Smooth muscle cell of the umbilical artery (primary cell): ENCODE measurements at places on chromosomes 5 and 9. TPM values are rescaled to one million over a fixed set of nuclear protein-coding genes. Genes with fewer than 3 reads are reported as not detected.

Gene RIMOC1
- total RNA-seq = 14.8 and 19.4 TPM in 2 replicates

Gene FREM1
- 0.09 and 0.59 TPM in 2 replicates for total RNA-seq

Gene MARCOL
- not detected in 2 replicates for total RNA-seq

Gene POLK
- 43.9 and 63.1 TPM in 2 replicates for total RNA-seq

Gene PCDHGB4
- total RNA-seq = 25.5 and 27.3 TPM in 2 replicates

Gene NR2F1-AS1
- total RNA-seq = 15.4 and 17.1 TPM in 2 replicates

Gene CCDC187
- total RNA-seq = not detected in 2 replicates

Gene HAND1
- 0.14 and 0.30 TPM in 2 replicates for total RNA-seq

Gene GGTA1
- not detected in 2 replicates for total RNA-seq

Gene CDKN2A
- total RNA-seq = 25.8 and 27.9 TPM in 2 replicates

Gene C9orf153
- 0.30 and 1.1 TPM in 2 replicates for total RNA-seq

Gene PCDHB13
- 0.28 and 0.89 TPM in 2 replicates for total RNA-seq

Gene ISOC1
- 24.1 and 27.0 TPM in 2 replicates for total RNA-seq

Gene BOD1
- 79.4 and 101 TPM in 2 replicates for total RNA-seq

Gene MRPS2
- total RNA-seq = 5.3 and 11.6 TPM in 2 replicates

Gene SLCO6A1
- total RNA-seq = not detected in 2 replicates

Gene CCDC69
- total RNA-seq = 2.0 and 2.7 TPM in 2 replicates

Gene EGFLAM
- 1.3 and 11.3 TPM in 2 replicates for total RNA-seq

Gene SLC2A6
- total RNA-seq = 33.1 and 38.3 TPM in 2 replicates

Gene IL3
- not detected in 2 replicates for total RNA-seq

Gene IFNA2
- not detected in 2 replicates for total RNA-seq

Gene GFI1B
- 0.05 TPM in 1 of 2 replicates, not detected in the other for total RNA-seq

Gene HSPA9
- total RNA-seq = 405 and 424 TPM in 2 replicates

Gene UIMC1
- 30.9 and 36.2 TPM in 2 replicates for total RNA-seq

Gene ADAMTS12
- total RNA-seq = 73.0 and 179 TPM in 2 replicates

Gene RAB3C
- not detected in 2 replicates for total RNA-seq

Gene STK32A
- total RNA-seq = 0.83 and 3.0 TPM in 2 replicates

Gene S100Z
- not detected in 2 replicates for total RNA-seq

Gene PLEKHG4B
- total RNA-seq = 0.28 and 0.30 TPM in 2 replicates

Gene PCDHGA5
- 0.89 and 0.92 TPM in 2 replicates for total RNA-seq

Gene WNT8A
- total RNA-seq = not detected in 2 replicates

Gene BAAT
- total RNA-seq = 0.23 TPM in 1 of 2 replicates, not detected in the other

Gene ASB6
- 13.1 and 19.0 TPM in 2 replicates for total RNA-seq

Gene ANXA1
- 678 and 1,252 TPM in 2 replicates for total RNA-seq

Gene PCDHGA6
- total RNA-seq = 3.2 and 4.2 TPM in 2 replicates

Gene SMC5
- 25.2 and 57.9 TPM in 2 replicates for total RNA-seq

Gene AIF1L
- total RNA-seq = 0.09 and 0.30 TPM in 2 replicates

Gene YTHDC2
- total RNA-seq = 22.8 and 30.0 TPM in 2 replicates

Gene GNA14
- total RNA-seq = 0.05 TPM in 1 of 2 replicates, not detected in the other

Gene SPATA31C1
- not detected in 2 replicates for total RNA-seq
